Stomach (tissue), 19 donors: ENCODE measurements at places on chromosomes 5 and 9. TPM values are rescaled to one million over a fixed set of nuclear protein-coding genes. Genes with fewer than 3 reads are reported as not detected.

DNA sequence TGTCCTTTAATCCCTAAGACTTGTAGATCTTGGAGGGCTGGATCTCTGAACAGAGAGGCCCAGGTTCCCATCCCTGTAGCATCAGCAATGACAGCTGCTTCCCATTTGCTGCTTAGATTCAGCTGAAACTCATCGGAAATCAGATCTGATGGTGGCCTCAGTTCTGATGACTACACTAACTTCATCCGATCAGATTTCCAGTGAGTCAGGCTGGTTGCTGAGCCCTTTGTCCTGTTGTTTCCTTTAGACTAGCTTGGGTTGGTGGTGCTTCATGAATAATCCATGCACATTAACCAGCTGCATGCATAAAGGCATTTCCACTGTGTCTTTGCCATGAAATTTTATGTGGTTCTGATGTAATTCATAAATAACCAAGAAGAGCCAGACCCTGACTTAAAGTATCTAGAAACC is 195.2 kb upstream of the TUT7 start:
- H3K4me3 ChIP-seq, result no peak overlapping the region
- DNase-seq, result no peak
- H3K27ac ChIP-seq, result no peak overlapping the region
- H3K36me3 ChIP-seq, result no peaks in the 10 kb centered on the region
- H3K4me1 ChIP-seq, result no peaks in the 10 kb centered on the region

DNA sequence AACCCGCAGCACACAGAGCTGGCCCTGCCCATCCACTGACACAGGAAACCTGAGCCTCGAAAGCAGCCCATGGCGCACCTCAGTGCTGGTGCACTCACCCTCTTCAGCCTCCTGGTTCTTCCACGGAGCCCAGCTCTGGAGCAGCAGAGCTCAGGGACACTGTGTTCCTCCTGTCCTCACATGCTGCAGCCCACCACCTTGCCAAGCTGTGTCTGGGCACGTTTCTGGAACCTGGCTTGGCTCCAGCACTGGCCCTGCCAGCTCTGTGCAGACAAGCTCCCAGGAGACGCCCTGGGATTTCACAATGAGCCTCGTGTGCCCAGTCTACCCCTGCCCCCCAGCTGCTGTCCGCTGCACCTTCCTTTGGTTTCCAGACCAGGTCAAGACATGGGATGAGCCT is 119.5 kb downstream of the SYK start:
- no peaks in the 10 kb centered on the region for H3K36me3 ChIP-seq
- H3K27me3 ChIP-seq, result peaks cover 5% of the 10 kb centered on the region
- H3K4me3 ChIP-seq, result no peak overlapping the region
- H3K4me1 ChIP-seq, result peaks cover 15% of the 10 kb centered on the region
- peak; percentile 68 for DNase-seq
- peak overlapping the region; percentile 34 for H3K27ac ChIP-seq

- peak; percentile 55 for DNase-seq
- no peaks in the 10 kb centered on the region for H3K36me3 ChIP-seq
- H3K27ac ChIP-seq, result peak overlapping the region; percentile 85
Measured at GRCh38 chr5:54533541-54534190, 16.1 kb downstream of the SNX18 start.

- no peak overlapping the region for H3K27ac ChIP-seq
- no peak for DNase-seq
- no peaks in the 10 kb centered on the region for H3K27me3 ChIP-seq
- no peak overlapping the region for H3K4me3 ChIP-seq
- H3K36me3 ChIP-seq, result peaks cover 17% of the 10 kb centered on the region
Measured at GRCh38 chr5:126443374-126443851, 20.2 kb downstream of the GRAMD2B start.

DNA sequence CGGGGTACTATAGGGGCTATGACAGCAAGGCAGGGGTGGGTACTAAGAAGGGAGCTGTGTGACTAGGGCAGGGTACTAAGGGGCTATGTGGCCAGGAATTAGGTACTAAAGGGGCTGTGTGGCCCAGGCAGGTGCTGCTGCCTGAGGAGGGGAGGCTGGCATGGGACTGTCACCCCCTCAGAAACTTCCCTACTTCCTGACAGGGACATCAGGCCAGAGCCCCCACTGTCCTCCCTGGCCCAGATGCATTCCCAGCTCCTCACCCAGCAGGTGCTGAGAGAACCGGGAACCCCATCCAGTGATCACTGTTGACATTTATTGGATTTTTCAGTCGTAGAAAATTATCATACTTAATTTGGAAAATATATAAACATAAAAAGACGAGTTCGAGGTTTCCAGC is 26.6 kb downstream of the IRX2 start:
- H3K27ac ChIP-seq, result no peak overlapping the region
- peaks cover 30% of the 10 kb centered on the region for H3K27me3 ChIP-seq
- H3K4me3 ChIP-seq, result no peak overlapping the region
- no peaks in the 10 kb centered on the region for H3K4me1 ChIP-seq

CDC14B gene
- 31.9 TPM for total RNA-seq

TSLP gene
- total RNA-seq, result not detected

CTNND2 gene
- not detected for total RNA-seq

FAM78A gene
- 3.5 TPM for total RNA-seq
